COR-L47 (cell line): ENCODE measurements at places on chromosomes 3 and 15.
A peak's percentile ranks its signal among the peaks of the same experiment; 100 is the strongest.

DNA sequence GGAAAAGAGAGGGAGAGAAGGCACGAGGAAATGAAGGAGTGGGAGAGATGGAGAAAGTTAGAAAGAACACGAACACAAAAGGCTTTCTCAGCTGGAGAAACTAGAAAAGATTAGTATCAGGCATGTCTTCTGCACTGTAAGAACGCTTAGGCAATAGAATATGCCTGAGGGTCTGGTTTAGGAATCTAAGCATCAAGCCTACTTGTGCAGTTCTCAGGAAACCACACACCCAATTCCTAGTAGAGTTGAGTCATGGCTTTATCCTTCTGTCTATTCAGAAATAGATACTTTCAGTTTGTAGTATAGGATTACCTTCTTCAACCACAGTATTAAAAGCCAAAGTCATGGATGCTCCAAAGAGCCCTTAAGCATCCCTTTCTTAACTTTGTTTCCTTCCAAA is 969.4 kb downstream of the NTRK3 start:
- no peak for DNase-seq

DNA sequence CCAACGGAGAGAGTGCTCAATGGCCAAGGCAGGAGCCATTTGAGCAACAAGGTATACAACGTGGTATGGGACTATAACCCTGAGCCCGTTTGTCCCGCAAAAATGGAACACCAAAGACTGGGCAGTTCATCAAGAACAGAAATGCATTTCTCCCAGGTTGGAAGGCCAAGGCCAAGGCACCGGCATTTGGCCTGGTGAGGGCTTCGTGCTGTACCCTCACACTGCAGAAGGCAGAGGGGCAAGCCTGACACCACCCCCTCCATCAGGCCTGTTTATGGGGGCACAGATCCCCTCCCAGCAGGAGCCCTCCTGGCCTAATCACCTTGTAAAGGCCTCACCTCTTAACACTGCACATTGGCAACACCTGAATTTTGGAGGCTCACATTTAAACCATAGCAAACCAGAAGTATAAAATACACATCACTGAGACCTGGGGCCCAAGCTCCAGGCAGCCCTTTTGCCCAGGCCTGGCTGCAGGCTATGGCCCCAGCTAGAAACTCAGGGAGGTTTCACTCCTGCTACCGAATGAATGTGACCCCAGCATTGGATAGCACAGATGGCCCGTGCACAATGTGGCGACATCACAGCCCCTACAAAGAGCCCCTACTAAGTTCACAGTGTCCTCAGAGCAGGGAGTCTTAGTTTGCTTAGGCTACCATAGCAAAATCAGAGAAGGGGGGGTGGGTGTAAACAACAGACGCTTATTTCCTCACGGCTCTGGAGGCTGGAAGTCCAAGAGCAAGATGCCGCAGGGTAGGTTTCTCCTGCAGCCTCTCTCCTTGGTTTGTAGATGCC is 47.1 kb downstream of the KLF15 start:
- no peak for DNase-seq

DNA sequence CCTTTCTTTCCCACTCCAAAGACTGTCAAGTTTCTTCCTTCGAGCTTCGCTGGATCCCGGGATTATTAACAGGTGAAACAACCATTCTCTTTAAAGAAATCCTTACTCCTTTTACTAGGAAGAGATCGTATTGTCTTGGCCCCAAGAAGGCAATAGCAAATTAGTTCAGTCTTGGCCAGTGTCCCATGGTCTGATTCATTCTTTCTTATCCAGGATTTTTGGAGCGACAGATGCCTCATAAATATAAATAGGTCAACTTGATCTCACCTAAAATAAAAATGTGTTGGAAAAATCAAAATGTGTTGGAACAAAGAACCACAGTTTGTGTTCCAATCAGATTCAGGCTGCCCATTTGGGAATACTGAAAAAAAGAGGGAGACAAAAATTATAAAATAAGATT is 140.1 kb upstream of the TMEM108 start:
- no peak for DNase-seq

DNA sequence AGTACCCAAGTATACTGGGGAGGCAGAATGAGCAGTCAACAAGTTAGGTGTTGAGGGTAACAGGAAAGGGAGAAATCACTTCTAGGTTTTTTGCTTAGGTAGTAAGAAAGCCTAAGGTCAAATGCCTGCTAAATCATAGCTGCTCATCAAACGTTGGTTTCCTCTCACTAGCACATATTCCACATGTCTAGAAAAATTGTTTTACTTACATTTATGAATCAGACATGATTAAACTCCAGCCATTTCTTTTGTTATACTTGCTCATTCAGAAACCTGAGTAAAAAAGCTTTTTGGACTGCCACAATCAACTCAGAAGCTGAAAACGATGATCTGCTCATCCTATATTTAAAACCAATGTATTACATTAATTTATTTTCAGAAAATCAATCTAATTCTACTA is 40.2 kb downstream of the SLC9A9 start:
- DNase-seq = no peak

DNA sequence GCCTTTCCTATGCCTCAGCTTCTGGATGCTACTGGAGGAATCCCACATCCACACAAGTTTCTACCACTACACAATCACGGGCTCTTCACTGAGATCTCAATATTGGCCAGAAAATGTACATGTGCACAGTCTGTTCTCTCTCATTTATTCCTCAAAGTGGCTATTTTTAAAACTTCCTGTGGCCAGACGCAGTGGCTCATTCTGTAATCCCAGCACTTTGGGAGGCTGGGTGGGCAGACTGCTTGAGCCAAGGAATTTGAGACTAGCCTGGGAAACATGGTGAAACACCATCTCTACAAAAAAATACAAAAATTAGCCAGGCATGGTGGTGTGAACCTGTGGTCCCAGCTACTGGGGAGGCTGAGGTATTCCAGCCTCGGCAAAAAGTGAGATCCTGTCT is 91.4 kb upstream of the PRTG start:
- DNase-seq = no peak

- no peak for DNase-seq
Measured at GRCh38 chr3:141401573-141402475, 33.5 kb downstream of the ZBTB38 start.

DNA sequence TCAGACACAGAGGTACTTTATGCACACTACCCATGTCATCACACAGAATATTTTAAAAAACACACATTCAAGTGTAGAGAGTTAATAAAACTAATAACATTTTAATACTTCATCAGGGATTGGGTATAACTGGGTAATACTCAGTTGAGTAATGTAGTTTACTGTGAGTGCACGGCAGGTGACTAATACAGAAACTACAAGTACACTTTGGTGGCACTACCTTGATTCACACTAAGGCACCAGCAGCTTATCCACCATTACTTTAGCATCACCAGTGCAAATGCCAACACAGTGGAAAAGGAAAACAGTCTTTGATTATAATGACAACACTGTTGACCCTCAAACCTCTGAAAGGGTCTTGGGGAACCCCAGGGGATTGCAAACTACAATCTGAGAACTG is 33.6 kb downstream of the ZNF280D start:
- DNase-seq = no peak

GRCh38 chr15:26051761-26052675 is 188.9 kb upstream of the ATP10A start:
- no peak for DNase-seq

GRCh38 chr3:17028363-17028762 is 143.6 kb downstream of the PLCL2 start:
- DNase-seq = no peak

GRCh38 chr3:141816958-141817357 is 53.8 kb downstream of the GRK7 start:
- DNase-seq = no peak

DNA sequence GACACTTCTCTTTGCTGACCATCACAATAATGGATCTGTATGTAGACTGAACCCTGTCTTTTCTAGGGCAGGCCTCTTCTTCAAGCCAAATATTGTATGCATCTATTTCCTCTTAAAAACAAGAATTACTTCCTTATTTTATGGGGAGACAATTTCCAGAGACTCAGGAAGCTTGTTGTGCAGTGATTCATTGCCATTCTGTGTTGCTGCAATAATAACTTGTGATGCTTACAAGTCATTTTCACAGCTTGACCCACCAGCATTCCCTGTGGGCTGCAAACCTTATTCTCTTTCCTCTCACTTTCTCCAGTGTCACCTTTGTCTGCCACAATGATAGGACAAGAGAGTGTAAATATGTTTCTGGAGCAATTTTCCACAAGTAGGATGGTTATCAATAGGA is 276.7 kb upstream of the SGO1 start:
- DNase-seq = no peak

DNA sequence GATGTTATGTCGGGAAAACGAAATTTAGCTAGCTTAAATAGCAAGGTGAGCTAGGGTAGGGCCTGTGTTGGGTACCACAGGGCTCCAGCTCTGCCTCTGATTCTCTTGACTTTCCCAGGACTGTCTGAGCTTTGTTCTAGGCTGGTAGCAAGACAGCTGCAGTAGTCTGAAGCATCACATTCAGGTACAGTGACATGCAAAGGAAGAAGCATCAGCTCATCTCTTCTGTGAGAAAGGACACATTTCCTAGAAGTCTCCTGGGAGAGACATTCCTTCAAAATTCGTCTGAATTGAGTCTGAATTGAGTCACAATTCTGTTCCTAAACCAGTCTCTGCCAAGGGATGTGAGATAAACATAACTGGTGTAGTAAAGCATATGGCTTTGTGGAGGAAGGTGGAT is 8.5 kb upstream of the UBXN7 start:
- DNase-seq = no peak

DNA sequence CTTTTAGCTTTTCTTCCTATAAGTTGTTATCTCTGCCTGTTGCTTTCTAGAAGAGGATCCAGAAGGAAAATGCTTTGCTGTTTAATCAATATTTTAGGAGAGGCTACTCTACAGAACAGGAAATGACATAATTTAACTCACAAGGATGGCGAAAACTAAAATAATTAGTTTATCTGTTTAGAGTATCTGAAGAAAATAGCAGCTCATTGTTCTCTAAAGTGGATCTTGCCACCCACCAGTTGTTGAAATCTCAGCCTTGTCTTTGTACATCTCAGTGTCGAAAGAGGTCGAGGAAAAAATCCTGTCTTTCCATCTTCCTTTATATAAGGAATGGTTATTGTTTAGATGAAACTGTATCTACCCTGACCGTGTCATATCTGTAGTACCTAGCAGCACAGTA is 126.6 kb downstream of the ZNF609 start:
- DNase-seq = no peak

- DNase-seq = no peak
Measured at GRCh38 chr3:195129644-195130492, 141.1 kb downstream of the XXYLT1 start.

- peak; percentile 39 for DNase-seq
Measured at GRCh38 chr3:42394579-42395288, 15.7 kb downstream of the LYZL4 start.

DNA sequence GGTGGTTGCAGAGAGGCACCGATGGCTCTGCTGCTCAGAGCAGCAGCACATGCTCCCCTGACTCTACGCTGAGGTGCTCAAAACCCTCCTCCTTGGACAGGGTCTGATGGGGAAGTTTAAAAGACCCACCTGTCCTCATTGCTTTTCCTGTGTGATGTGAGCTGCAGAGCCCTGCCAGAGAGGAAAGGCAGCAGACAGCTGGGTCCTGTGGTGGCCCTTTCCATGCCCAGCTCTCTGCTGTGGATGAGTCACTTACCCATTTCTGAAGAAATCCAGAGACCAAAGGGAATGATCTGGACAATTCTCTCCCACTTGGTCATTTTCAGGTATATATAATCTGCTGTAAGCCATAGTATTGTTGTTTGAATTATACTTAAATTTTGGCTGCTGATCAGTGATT is 121.7 kb downstream of the CHDH start:
- no peak for DNase-seq

DNA sequence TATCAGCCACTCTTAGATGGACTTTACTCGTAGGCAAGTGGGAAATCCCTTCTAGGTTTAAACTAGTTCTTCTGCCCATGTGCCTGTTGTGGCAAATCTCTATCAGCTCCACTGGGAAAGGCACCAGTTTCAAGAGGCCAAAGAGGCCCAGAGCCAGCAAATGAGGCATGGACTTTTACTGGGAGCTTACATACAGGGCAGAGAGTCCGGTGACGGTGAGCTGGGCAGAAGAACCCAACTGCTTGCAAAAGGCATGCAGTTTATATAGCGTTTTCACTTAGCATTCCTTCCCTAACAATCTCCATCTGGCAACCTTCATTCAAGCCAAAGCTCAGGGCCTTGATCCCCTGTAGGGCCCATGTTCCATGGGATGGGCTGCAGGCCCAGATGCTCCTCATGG is 93.0 kb upstream of the C3orf80 start:
- DNase-seq = no peak

DNA sequence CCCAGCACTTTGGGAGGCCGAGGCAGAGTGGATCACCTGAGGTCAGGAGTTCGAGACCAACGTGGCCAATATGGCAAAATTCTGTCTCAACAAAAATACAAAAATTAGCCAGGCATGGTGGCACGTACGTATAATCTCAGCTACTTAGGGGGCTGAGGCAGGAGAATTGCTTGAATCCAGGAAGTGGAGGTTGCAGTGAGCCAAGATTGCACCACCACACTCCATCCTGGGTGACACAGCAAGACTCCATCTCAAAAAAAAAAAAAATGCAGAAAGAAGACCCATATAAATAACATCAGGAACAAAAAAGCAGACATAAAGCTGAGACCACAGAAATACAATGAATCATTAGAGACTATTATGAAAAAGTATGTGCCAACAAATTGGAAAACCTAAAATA is 235.2 kb upstream of the VEPH1 start:
- no peak for DNase-seq

GRCh38 chr3:81485444-81485865 is 276.0 kb downstream of the GBE1 start:
- no peak for DNase-seq

DNA sequence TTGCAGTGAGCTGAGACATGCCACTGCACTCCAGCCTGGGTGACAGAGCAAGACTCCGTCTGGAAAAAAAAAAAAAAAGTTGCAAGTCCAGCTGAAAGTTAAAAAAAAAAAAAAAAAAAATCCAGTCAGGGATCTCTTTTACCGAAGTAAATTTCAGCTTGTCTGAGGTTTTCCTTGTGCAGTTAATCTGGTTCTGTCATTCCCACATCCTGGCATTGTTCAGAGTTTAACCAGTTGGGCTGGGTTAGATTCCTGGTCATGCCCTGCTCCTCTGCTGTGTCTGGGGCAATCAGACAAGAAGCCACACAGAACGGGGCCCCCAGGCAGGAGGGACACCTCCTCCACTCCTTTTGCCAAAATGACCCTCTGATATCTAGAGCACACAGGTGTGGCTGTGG is 84.1 kb upstream of the KLHL25 start:
- DNase-seq = no peak

GRCh38 chr3:128665362-128666021 is 14.9 kb upstream of the RPN1 start:
- no peak for DNase-seq
